Coronary artery (tissue), 2 donors: ENCODE measurements at places on chromosomes 16 and 17.

DNA sequence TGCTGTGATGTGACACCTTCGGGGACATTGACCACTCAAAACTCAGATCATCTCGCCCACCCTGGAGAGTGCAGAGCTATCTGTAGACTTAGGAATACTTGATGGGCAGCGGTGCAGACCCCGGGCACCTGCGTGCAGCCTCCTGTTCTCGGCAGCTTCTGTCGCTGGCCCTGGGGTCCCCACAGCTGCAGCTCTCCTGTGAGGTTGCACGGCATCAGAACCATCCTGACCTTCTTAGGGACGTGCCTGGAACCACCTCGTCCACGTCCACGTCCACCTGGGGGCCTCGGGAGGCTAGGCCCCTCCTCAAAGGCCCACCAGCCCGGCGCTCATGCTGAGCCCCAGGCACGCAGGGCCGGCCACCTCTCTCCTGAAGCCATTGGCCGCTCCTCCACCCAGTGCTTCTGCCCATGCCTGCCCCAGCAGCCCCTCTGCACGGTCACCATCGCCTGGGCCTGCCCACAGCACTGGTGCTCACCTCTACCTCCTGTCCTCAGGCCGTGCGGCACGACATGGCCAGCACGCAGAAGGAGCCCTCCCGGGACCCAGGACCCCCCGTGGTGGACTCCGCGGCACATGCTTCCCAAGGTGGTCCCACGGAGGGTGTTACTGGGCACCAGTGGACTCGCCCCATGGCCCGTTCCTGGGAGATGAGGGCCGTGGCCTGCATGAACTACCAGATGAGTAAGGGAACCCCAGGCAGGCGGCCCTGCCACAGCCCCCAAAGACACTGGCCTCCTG is 2.3 kb upstream of the WFIKKN1 start:
- DNase-seq, result no peak

DNA sequence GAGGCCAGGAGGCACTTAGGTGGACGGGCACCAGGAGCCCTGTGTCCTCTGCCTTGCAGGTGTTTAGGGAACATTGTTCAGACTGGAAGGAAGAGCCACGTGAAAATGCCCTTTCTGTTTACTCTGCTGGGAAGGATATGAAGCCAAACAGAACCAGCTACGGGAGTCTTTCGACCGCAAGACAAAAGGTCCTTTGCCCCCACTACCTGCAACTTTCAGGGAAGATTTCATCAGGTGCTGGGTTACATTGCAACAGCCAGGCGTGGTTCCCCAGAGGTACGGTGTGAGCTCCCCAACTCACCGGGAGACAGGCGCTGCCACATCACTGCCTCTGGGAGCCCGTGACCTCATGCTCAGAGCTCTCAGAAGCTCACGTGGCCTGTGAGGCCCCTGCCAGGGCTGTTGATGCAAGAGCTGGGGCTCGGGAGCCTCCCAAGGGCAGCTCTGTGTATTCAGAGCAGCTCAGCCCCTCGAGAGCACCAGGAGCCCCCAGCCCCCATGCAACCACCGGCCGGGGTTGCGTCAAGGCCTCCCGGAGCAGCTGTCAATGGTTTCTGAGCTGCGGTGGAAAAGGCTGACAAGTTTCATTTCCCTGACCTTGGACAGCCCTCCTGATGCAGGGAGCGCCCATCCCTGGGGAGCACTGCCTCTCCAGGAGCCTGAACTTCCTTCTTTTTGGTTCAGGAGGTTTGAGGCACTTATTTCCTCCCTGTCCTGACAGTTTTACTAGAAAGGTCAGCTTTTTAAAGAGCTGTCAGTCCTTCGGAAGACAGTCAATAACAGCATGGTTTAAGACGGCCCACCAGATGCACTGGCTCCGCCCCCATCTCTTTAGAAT is 42.1 kb downstream of the TBC1D16 start:
- no peak for DNase-seq

DNA sequence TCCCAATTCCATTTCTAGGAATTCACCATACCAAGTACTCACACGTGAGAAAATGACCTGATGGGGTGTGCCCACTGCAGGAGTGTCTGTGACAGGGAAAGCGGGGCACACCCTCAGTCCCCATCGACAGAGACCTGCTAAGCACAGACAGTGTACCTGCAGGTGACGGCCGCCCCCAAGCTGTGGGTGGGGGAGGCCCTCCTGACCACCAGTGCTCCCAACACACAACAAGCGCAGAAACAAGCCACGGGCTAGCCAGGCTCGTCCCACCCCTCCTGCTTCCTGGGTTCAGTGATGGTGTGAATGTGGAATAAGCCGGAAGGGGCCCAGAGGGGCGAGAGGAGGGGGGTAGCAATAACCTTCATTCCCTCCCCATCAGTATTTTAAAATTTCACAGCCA is 31.9 kb downstream of the ZCCHC14 start:
- DNase-seq, result no peak

DNA sequence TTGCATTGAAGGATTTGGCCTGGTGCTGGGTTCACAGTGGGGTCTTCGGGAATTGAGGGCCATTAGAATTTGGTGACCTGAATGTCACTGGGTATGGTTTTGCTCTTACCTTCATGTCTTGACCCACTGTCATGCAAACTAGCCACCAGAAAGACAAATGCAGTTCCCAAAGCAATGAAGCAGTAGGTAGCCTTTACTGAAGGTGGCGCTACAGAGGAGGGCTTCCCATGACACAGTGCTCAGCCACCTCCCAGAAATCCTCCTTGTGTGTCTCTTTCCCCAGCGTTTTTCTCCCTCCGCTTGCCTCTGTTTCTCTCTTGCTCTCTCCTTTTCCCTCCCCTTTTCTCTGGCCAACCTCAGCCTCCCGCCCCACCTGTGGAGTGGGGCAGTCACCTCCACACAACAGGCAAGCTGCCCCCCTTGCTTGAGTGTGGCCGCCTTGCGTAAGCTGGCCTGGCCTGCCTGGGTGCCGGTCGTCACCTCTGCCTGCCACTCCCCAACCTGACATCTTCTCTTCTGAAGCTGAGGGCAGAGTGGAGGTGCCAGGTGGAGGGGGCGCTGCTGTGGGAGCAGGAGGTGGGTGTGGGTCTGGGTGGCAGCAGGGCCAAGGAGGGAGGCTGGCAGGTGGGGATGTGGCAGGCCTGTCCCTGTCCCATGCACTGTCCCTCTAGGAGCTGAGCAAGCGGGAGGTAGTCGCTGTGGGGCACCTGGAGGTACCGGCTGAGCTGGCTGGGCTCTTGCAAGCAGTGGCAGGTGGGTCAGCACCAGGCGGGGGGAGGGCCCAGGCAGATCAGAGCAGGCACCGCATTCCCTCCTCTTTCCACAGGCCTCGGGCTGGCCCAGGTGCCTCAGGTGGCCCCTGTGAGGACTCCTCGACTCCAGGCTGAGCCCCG is 34.7 kb downstream of the MYO15A start:
- no peak for DNase-seq

DNA sequence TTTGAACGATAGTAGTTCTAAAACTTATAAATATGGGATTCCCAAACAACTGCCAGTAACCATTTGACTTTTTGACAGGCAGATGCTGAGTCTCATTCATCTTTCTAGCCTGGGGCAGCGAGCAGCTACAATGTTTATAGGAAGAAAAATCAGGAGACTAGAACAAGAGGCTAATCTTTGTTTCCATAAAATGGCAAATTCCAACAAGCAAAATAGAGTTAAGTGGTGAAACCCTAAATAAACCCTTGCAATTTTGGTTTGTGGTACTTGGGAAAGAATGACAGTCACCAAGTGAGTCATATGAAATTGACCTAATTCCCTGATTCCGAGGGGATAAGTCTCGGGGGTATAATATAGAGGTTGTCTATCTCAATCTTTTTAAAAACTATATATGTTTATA is 27.3 kb upstream of the HS3ST2 start:
- no peak for DNase-seq

DNA sequence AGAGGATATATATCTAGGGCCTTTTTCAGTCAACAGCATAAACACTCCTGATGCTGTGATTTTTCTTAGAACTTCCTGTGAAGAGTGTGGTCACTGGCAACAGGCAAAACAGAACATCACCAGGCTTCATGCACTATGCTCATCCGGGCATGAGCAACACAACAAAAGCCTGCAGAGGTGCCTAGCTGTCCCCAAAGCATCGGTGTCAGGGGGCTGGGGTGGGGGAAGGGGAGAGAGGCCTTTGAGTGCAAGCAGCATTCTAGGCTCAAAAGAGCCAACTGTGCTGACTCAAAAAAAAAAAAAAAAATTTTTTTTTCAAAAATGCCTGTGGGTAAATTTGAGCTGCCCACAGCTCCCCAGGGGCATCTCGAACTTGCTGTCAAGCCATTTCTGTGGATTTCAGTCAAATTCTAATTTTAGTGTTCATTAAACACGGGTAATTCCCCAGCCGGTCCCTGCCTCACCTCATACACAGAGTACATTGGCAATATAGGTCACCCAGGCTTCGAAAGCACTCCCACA is 194.6 kb upstream of the DYNLRB2 start:
- DNase-seq, result peak; percentile 70

DNA sequence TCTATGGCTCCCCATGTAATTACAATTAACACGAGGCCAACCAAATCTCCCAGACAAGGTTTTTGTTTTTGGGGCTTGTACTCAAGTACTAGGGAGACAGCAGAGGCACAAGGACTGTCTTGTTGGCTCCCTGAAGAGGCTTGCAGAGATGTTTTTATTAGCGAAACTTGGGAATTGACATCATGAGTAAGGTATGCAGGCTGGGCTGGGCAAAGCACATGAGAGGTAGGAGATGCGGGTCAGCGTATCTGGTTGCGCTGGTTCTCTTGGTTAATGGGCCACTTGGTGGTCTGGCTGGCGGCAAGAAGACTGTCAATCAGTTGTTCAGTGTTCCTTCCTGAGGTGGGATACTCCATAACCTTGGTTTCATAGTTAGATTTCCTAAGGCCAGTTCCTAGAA is 28.9 kb downstream of the LCMT1 start:
- DNase-seq, result no peak

DNA sequence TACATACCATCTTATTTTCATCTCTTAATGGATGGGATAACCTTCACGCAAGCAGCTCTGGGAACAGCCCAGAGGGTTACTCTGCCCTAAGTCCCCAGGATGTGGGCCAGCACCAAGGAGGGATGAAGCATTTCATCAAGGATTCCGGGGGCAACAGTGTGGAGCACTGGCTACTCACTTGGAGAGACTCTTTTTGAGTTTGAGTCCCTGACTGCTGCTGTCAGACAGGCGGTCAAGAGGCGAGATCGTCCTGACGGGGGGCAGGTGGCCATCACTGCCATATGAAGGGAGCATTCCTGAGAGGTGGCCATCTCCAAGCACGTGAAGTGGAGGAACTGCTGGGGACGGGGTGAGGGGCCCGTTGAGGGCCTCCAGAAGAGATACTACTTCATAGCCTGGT is 18.1 kb upstream of the FOXJ1 start:
- no peak for DNase-seq

GRCh38 chr17:43014649-43015542 is 7.3 kb downstream of the VAT1 start:
- DNase-seq, result no peak

DNA sequence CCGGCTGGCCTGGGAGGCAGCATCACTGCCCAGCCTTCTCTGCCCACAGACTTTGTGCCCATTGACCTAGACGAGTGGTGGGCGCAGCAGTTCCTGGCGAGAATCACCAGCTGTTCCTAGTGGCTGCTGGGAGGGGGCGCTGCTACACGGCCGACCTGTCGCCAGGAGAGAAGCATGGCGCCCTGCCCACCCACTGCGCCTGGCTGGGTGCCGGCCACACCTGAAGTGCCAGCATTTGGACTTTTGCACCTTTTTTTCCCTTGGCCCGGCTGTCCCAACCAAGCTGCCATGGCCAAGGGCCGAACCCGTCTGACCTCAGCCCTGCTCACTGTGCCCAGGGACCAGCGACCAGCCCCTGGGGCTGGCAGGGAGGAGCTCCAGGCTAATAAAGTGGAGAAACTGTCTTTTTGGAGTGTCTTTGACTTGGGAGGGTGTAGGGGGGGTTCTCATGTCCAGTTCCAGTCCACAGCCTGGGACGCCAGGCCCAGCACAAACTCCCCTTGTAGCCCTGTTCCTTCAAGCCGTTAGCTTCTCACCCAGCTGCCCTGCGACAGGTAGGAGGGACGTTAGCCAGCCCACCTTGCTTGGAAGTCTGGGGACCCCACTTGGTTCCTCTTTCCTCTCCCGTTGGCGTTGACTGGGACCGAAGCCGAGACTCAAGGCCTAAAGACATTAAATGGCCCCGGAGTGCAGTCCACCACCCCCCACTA is 939 bp upstream of the WDR90 start:
- no peak for DNase-seq

DNA sequence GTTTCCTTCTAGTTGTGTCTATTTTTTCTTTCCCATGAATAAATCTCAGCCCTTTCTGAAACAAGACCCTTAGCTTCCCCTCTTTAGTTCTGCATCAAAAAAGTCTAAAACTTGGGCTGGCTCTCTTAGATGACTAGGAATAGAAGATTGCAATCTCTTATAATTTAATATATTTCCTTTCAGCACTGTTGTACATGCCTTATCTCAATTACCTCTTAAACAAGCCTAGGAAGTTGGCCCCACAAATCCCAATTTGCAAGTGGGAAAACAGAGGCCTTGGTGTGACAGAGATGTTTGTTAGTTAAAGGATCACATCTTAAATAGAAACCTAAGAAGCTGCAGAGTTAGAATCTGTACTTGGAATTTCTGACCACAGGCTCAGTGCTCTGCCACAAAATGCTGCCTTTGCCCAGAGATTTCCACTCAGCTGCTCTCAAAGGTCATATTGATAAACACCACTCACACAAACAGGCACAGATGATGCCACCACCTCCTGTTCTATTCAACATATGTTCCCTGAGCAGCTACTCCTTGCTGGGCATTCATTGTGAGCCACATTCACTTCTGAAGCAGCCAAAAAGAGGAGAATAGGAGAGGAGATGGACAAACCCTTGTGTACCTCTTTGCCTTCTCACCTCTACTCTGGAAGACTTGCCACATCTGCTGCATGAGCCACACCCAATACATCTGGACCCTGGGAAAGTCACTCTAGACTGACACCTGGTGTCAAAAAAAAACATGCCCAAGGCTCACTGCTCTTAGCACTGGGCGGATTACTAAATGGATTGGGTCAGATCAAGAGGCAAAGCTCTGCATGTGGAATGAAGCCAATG is 5.5 kb downstream of the CCDC182 start:
- DNase-seq, result no peak

GRCh38 chr17:39627047-39627711 is 427 bp downstream of the PPP1R1B start:
- DNase-seq, result no peak

DNA sequence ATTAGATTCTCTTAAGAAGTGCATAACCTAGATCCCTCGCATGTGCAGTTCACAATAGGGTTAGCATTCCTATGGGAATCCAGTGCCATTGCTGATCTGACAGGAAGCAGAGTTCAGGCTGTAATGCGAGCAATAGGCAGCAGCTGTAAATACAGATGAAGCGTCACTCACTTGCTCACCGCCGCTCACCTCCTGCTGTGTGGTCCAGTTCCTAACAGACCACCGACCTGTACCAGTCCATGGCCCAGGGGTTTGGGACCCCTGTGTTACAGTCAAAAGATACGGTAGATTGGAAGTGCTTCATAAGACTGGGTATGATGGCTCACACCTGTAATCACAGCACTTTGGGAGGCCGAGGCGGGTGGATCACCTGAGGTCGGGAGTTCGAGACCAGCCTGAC is 2.8 kb downstream of the STAT5A start:
- DNase-seq, result peak; percentile 58

GRCh38 chr17:4004517-4005295 is 40.5 kb upstream of the ATP2A3 start:
- DNase-seq, result no peak
